Non-pigmented ciliary epithelial cell (primary cell): ENCODE measurements at places on chromosomes 3 and 15.

DNA sequence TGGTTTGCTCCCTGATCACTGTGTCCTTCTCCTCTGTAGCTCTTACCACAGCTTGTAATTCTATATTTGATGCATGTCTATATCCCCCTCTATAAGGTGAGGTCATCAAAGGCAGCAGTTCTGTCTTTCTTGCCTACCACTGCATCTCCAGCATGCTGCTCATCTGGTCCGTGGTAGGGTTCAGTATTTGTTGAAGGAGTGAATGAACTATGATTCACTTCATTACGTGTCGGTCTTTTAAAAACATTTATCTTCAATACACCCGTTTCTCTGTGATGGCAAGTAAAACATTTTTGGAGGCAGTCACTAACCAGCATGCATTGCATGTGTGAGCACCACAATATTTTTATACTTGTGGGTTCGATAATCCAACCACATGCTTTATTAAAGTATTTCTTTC lies 27.6 kb downstream of the CHST14 start:
- peak; percentile 37 for DNase-seq

DNA sequence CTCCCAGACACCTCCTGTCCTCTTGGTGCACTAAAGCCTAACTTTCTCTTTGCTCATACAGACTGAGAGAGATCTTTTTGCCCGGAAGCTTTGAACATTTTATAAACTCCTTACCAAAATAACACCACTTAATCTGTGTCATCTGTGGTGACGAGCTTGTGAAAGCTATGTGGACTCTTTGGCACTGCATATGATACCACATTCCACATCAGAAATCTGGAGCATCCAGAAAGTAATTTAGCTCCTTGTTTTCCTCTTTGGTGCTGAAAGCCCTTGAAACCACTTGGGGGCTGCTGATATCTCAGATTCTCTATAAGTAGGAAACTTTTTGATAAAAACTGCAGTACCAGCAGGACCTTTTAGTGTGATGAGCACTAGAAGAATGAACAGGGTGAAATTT lies 128.3 kb downstream of the ALCAM start:
- no peak for DNase-seq

- DNase-seq: no peak
These were observed 145.3 kb upstream of the PRR23C start for GRCh38 chr3:139189943-139190342.

DNA sequence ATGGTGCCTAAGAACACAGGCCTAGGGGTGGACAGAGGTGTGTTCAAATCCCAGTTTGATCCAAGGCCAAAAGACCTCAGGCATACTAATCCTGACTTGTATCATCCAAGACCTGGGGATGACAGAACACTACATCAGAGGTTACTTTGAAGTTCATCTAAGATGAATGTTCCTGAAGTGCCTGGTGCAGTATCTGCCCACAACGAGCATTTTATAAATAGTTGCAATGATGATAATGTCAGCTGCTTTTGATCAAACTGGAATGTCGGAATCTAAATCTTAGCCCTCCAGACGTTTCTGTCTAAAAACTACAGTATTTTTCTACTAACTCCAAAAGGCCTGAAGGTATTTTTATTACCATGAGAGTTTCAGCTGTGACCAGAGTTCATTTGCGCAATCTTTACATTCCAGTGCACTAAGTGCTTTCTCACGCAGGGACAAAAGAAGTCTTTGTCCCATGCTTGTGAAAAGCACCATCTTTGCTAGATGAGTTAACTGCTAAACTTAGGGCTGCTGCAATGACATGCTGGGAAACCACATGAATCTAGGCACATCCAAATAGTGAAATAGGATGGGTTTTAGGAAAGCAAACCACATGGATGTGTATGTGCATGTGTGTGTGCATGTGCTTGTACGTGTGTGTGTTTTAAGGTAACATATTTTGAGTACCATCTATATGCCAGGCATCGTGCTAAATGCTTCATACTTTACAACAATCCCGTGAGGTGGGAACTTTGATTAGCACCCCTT lies 18.1 kb downstream of the ANXA2 start:
- DNase-seq: peak; percentile 78

DNA sequence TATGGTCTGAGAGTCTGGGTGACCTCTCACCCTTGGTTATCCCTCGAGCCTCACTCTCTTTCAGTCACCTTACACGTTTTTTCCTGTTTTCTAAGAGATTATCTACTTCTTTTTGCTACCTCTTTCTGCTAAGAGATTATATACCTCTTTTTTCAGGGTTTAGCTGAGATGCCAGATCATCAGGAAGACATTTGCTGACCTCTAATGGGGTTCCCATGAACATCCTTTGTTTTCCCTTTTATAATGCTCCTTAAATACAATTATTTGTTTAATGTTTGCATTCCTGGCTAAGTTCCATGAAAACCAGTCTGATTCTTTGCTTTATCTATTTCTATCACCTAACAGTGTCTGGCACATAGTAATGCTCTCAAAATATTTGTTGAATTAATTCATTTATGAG lies 39.6 kb downstream of the LEKR1 start:
- DNase-seq: no peak

- no peak for DNase-seq
These were observed 350.6 kb downstream of the NLGN1 start for GRCh38 chr3:173748105-173748504.

DNA sequence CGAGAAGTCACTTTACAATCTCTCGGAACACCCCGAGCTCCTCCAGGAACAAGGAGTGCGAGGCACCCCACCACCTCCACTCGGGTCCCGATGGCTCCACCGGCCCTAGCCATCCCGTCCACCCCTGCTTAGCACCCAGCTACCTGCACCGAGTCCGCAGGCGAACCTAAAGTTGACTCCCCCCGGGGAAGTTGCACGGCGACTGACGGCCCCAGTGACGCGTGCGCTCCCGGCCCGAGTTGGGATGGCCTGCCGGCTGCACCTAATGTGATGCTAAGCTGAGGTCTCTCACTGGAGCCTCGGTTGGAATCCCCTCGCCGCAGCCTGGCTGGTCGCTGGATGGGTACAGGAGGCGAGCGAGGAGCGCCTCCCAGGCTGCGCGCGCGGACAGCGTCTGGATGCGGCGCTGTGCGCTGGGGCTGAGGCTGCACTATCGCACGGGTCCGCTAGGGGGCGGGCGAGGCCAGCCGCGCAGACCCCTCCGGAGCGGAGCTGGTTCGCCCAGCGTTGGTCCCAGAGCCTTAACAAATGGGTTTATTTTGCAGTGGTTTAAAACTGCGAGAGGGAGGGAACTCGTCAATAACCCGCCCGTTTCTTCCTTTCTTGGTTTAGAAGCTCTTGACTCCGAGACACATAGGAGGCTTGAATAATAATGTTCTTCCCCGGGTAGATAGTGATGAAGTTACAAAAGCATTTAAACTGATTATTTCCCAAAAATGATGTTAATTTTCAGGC lies at the start of gene OXTR:
TSS of gene OXTR (minus strand) at position 526 of the 735 bp plus-strand sequence. CDS start 1,426 bp downstream, outside the sequence.
- peak; percentile 61 for DNase-seq

DNA sequence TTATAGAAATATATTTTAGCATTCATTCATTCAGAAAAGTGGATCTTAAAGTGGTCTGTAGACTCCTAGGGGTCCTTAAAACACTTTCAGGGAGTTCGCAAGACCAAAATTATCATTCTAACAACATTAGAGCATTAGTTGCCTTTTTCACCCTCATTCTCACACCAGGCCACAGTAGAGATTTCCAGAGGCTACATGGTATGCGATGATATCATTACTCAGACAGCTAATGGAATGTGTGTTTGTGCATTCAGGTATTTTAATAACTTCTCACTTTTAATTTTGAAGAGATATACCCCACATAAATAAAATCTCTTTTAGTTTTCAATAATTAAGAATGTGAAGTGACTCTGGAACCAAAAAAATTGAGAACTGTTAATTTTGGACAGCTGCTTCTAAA lies 206.9 kb downstream of the NSUN3 start:
- no peak for DNase-seq

DNA sequence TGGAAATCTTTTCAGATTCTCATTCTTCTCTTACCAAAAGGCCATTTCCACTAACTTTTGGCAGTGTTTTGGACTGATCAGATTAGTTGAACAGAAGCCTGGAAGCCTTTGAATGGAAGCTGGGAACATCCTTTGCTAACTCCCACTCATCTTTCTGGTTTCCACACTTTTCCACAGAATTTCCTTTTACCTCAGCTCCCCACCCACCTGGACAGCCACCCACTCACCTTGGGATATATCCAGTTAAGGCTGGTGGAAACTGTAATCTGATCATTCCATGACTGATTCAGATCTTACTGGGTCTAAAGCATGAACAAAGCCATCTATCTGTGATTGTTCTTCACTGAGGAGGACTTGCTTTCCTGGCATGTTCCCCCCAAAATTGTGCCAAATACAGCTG lies 119.5 kb downstream of the CCNL1 start:
- no peak for DNase-seq

DNA sequence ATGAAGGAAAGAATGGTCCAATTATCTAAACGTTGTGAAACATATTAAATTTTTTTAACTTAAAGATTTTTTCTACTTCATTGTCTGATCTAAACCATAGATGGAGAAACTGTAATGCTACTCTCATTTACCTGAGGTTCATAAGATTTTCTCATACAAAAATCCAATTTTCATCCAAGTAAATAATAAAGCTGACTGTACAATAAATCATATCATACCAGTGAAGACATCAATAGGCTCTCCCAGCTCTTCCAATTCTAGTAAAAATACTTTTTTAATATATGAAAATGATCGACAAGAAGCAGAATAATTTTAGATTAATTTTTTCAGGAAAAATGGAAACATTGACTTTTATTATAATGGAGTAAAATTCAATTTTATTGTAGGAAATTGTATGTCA lies 260.8 kb downstream of the GABRG3 start:
- DNase-seq: no peak

GRCh38 chr3:176769547-176770190 lies 427.6 kb downstream of the TBL1XR1 start:
- DNase-seq: no peak
